ENCODE measurements at places on chromosomes 2 and 18.

GRCh38 chr2:68832233-68832869 lies 38.8 kb downstream of the BMP10 start:
- no peak for DNase-seq

- no peak for DNase-seq
Measured at GRCh38 chr2:181607629-181608590, 49.0 kb downstream of the CERKL start.

DNA sequence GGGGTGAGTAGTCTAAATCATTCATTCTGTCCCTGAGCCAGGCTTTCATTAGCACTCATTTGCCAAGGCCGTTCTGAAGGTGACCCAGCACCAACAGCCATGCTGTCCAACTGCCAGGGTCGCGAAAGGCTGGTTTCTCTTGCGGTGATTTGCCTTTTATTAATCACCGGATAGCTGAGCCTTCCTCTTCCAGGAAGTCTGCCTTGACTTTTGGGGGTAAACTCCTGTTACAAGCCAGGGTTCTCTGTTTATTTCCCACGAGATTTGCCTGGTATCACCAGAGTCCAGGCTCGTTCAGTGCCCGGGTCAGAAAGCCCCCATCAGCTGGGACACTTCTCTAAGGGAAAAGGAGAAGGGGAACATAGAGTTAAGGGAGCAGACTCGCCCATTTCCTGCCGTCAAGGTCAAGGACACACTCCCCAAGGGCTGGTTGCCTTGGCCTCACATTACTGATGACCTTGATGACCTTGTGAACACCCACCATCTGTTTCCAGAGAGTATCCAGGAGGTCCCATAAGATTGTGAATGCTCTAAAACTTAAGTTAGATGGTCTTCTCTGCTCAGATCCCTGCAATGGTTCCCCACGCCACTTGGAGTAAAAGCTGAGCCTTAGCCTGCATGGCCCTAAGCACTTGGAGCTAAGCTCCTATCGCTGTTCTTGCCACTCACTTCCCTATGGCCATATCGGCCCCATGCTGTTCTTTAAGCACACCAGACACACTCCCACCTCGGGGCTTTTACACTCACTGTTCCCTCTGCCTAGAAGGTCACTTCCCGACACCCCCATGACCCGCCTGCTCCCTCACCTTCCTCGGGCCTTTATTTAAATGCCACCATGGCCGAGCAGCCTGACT lies 118.0 kb upstream of the STPG4 start:
- no peak for DNase-seq

- DNase-seq = no peak
Measured at GRCh38 chr2:96893289-96894150, 23.6 kb upstream of the SEMA4C start.

GRCh38 chr2:215107216-215108056 lies 31.0 kb downstream of the ABCA12 start:
- no peak for DNase-seq

All from activated CD8-positive, alpha-beta memory T cell treated with anti-CD3 and anti-CD28 coated beads for 48 hours (primary cell).